Fibroblast of upper back skin (primary cell): ENCODE measurements at places on chromosomes 16 and 17.

DNA sequence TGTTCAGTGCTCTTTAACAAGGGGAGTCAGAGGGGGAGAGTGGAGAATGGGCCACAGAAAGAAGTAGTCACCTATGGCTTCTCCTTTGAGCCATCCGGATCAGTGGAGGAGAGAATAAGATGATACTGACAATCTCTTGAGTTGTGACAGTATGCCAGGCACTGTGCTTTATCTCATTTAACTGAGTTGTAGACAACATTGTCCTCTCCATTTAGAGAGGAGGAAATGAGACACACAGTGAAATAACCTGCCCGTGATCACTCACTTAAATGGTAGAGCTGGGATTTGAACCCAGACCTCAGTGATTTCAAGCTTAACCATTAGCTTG lies 17.8 kb upstream of the EEF2K start:
- no peak for DNase-seq

GRCh38 chr17:15437303-15437635 lies 30.2 kb downstream of the CDRT4 start:
- DNase-seq: no peak

DNA sequence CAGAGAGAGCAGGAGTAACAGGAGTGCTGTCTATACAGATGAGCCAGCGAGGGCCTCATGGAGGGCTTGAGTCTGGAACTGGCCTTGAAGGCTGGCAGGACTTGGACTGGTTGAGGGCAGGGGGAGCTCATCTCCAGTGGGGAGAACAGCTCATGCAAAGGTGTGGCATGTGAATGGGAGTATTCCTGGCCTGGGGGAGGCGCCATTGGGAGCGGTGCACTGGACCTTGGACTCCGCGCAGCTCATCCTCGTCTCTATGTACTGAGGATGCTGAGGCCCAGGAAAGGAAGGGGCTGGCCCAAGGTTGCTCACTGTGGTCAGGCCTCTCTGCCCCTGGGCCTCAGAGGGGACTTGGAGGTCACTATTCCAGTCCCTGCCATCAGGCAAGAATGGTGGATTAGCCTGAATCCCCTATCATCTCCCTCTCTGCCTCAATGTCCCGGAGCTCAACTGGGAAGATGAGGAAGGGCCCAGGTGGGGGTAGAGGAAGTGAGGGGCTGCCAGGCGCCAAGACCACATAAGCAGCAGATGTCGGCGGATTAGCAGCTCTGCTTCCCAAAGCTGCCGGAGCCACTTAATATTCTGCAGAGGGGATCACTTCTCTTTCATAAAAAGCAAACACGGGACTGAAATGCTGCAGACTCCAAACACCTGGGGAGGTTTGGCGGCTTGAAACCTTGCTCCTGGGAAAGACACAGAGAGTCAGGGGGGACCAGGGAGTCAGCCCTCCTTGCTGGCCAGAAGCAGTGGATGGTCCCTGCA lies 88.9 kb downstream of the SDK2 start:
- DNase-seq: no peak

DNA sequence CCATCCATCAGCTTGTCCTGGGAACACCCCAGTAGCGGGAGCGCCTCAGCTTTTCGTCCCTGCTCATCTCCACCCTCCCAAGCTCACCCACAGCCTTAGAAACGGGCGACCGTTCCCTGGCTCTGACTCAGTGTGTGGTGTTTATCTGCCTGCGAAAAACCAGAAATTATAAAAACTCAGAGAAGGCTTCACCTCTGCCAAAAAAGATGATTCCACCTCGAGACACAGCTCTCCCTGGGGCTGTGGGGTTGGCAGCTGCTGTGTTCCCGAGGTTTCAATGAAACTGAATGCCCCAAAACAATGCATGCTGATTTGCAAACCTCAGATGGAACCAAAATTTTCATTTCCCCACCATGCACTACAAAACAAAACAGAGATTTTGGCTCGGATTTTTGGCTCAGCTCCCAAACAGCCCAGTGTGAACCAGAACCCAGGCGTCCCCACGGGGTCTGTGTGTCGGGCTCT lies 62.4 kb upstream of the MED9 start:
- DNase-seq: peak; percentile 68

GRCh38 chr17:30950669-30951399 lies 20.0 kb upstream of the RNF135 start:
- DNase-seq: peak; percentile 82

- DNase-seq: no peak
These were observed 19.8 kb downstream of the NUBP1 start for GRCh38 chr16:10763456-10763855.

- DNase-seq: no peak
These were observed 90.3 kb downstream of the ZFHX3 start for GRCh38 chr16:72957303-72958277.

- peak; percentile 29 for DNase-seq
These were observed 33.4 kb downstream of the VAC14 start for GRCh38 chr16:70767377-70768202.

- DNase-seq: no peak
These were observed 201.0 kb downstream of the WWOX start for GRCh38 chr16:78300469-78300868.

DNA sequence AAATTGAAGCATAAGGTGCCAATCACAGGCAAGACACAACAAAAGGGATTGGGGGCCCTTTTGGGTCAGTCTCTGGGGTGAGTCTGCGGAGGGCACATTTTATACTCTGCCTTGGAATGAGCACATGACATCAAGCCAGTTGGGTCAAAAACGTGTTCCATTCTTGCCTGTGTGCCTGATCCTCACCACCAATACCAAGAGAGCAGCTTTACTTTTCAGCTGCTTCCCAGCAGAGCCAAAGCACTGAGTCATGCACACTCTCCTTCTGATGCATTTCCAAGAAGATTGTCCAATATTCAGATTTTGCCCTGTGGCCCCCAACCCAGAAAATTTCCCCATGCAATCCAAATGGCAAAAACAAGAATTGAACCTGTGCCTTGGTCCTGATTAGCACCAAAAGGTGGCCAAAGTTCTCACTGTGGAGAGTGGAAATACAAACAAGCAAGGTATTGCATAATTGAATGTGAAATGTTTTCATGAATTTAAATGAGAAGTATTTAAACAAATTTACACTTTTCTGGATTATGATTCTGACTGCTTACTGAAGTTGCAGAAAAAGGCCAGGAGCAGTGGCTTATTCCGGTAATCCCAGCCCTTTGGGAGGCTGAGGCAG lies 217.8 kb upstream of the SOX9 start:
- peak; percentile 16 for DNase-seq

DNA sequence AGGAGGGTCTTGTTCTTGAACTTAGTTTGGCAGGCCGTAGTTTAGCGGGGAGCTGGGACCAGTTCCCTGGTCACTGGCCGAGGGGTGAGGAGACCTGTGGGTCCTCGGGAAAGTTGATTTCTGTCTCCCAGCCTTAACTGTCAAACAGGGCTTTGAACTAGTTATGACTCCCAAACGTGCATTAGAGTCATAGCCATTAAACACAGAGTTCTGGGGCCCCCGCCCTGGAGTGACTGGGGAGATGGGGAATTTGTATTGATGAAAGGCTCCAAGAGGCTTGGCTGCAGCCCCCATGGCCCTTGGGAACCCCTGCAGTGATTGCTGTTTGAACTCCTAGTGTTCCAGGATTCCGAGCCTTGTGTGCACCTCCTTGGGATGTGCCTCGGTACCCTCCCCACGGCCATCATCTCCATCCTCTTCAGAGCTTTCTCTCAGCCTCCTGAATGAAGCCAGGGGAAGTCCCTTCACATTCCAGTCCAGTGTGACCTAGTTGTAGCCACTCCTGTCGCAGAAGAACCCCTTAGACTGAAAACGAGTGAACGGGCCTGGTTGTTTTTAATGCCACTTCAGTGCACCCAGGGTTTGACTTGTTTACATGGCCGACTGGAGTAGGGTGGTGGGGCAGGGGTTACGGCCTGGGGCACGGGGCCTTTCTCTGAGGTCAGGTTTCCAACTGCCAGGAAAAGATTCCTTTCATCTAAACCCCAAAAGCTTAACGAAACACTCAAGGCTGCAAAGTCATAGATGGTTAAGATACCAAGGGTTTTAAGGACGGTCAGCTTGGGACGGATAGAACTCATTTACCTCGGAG lies 1.4 kb downstream of the MPRIP start:
- DNase-seq: no peak

DNA sequence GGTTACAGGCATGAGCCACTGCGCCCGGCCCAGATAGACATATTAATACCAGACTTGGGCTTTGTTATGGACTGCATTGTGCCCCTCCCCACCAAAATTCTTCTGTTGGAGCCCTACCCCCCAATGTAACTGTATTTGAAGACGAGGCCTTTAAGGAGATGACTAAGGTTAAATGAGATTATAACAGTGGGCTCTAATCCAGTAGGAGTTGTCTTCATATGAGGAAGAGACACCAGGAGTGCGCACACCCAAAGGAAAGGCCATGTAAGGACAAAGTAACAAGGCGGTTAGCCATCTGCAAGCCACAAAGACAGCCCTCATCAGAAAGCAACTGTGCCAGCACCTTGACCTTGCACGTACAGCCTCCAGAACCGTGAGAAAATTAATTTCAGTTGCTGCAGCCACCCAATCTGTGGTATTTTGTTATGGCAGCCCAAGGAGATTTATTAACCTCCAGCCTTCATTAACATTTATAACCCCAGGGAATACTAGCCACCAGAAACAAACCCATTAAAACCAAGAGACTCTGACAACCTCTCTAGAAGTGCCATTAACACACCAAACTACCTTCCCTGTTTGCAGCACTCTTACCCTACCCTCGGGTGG lies 107.6 kb downstream of the TTC19 start:
- DNase-seq: no peak

DNA sequence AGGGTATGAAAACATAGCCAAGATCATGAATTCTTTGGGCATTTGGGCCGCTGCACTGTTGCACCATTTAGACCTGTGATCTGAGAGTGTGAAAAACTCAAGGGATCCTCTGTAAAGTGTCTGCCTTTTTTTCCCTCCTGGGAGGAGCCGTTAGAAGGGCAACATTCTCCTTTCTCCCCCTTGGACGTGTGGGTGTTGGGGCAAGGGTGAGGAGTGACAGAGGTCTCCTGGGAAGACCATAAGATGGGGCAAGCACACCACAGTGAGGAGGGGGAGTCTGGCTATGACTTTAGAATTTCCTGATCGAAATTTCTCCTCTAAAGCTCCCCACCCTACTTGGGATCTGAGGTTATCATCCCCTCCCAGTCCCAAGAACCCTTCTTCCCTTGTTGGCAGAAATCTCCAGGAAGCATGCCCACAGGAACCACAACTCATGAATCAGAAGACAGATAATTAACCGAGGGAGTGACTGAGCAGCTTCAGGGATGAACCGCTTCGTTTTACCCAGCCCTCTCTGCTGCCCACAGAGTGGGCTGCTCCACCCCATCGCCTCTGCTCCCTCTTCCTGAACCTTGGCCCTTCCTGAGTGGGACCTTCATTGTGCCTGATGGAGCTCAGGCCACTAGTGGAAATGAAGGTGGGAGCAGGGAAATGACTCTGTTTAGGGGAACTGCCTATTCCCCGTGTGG lies 4.2 kb downstream of the ITGB3 start:
- peak; percentile 80 for DNase-seq

DNA sequence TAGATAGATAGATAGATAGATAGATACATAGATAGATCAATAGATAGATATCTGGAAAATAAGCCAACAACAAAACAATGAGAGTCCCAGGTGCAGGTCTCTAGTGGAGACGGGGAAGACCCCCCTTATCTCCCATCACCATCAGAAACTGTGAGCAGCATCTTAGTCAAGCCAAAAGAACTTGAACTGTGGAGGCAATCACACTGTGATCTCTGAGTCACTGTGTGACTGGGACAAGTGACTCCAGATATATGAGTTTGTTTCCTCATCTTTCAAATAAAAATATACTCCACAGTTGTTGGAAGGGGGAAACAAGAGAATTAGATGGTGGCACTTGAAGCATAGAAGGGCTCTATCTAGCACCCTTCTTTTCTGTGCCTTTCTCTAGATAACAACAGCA lies 42.1 kb downstream of the NOG start:
- no peak for DNase-seq

- DNase-seq: peak; percentile 89
These were observed 116.0 kb downstream of the SNX29 start for GRCh38 chr16:12092544-12092921.

DNA sequence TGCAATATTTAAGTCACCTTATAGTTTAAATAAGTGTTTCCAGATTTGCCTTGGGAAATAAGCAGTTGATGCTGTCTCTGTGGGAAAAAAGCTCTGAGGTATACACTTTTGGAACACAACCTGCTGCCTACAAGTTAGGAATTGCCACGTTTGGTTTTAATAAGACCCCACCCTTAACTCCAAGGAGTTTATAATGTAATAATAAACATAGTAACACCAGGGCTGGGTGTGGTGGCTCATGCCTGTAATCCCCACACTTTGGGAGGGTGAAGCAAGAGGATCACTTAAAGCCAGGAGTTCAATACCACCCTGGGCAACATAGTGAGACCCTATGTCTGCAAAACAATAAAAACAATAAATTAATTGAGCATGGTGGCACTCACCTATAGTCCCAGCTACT lies 15.9 kb upstream of the SMG1 start:
- DNase-seq: no peak

GRCh38 chr17:50129728-50130558 lies at the start of gene SAMD14:
Gene SAMD14, minus strand, starts transcription at chr17:50130160. Its CDS starts 5,201 bp downstream, at chr17:50124959.
- peak; percentile 54 for DNase-seq

GRCh38 chr17:72056155-72056554 lies 64.7 kb upstream of the SOX9 start:
- no peak for DNase-seq

DNA sequence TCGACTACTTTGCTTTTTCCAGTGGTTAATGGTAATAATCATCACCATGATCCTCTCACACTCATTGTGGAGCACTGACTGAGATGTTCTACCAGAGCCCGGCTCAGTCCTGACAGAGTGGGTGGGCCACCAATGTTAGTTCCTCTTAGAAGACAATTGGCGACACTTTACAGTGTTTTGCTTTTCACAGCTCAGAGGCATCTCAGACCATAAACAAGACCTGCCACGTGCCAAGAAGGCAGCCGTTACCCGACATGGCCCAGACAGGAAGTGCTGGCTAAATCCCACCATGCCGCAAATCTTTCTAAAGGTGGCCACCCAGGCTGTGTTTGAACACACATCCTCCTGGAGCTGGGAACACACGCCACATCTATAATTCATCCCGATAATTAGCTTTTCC lies 103.7 kb downstream of the XYLT1 start:
- DNase-seq: peak; percentile 51

- DNase-seq: no peak
These were observed 2.6 kb upstream of the OMG start for GRCh38 chr17:31299624-31300023.

DNA sequence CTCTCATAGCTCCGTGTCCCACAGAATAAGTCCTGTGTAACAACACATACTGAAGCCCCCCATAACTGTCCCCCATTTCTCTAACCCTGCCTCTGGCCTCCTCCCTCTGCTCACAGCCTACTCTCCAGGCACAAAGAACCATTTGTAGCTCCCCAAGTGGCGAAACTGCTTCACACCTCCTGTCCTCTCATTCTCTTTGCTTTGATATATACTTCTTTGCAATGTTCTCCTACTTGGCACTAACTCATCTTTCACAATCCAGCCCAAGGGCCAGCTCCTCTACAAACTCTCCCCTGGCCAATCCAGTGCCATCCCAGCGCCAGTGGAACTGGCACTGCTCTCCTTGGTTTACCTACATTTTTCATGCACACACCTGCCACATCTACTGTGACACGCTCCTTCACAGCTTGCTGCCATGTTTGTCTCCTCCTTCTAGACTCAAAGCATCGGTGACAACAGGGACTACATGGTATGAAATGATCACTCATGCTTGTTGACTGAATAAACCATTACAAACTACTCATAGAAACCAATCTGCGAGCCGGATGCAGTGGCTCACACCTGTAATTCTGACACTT lies 12.8 kb downstream of the CYTH1 start:
- no peak for DNase-seq
